Left lung (tissue), 14 donors: ENCODE measurements at places on chromosomes 4 and X. TPM values are rescaled to one million over a fixed set of nuclear protein-coding genes. Genes with fewer than 3 reads are reported as not detected.

The CXCL10 gene
- total RNA-seq: 31.6 TPM

- no peak for DNase-seq
Measured at GRCh38 chr4:141851246-141851891, 215.0 kb downstream of the IL15 start.

DNA sequence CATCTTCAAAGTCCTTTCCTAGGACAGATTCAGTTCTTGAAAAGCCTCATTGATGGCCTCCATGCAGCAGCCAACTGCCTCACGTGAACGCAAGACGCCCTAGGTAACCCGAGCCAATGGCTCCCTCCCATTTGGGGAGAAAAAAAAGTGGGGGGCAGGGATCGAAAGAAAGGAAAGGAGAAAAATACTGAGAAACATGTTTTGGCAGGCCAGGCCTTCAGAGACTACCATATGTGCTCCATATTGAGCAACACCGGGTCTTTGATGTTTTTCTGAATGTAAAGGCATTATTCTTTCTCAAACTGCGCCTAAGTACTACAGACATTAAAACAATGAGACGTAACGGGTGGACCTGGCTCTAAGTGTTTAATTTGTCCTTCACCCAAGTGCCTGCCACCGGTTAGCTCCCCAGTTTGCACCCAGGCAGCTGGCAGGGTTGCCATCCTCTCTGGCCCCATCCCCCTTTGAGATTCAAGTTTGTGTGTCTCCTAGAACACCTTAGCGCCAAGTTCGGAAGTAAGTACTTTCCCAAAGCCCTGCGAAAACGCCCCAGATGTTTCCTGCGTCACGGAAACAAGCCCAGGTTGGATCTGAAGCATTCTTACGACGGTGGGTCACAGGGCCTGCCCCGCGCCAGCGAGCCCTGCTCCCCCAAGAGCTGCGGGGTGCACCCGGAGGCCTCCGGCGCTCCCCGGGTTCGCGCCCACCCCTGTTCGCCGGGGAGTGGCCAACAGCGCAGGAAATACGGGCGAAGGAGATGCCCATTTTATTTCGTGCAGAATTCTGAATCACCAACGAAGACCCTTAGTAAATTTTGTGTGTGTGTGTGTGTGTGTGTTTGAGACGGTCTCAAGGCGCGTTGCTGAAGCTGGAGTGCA, 30.1 kb downstream of the HAND2 start:
- no peak for DNase-seq

The AMBN gene
- total RNA-seq: not detected
